CD14-positive monocyte (primary cell): ENCODE measurements at places on chromosomes 11 and 22.

GRCh38 chr22:27474112-27474571 lies 327.4 kb downstream of the MN1 start:
- no peak for DNase-seq

- peak; percentile 89 for DNase-seq
Observed at GRCh38 chr22:43928468-43928867, 4.9 kb downstream of the PNPLA3 start.

DNA sequence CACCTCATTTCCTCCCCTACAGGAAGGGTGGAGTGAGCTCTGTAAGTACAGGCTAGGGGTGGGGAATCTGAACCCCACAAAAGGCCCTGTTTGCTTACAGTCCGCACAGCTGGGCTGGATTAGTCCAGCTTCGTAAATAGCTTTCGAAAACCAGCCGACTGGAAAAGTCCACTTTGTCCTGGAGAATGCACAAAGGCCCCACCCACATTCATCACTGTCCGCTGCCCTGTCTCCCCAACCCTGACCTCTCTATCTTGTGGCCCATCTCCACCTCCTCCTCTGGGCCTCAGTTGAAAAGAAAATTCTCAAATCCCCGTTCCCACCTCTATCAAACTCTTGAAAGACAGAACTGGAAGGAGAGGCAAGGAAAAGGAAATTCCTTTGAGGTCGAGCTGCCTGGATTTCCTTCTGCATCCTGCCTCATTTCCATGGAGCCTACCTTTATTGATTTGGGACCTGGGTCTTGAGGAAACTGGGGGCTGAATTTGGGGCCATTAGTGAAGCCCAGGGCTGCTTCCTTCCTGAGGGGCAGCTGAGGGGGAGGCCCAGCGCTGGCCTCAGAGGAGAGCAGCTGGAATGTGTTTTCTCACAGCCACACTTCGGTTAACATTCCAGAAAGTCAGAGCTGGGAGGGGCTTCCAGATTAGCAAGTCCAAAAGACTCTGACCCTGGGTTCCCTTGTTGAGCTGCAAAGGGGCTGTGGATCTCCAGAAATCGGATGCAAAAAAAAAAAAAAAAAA lies 147.6 kb downstream of the FBXO7 start:
- DNase-seq: no peak

GRCh38 chr11:4848908-4849532 lies at the start of gene OR51S1:
Gene OR51S1, minus strand, starts transcription at chr11:4849208. Its CDS starts 0 bp downstream, at chr11:4849208.
- DNase-seq: no peak

GRCh38 chr11:132264616-132265015 lies 894.2 kb downstream of the NTM start:
- no peak for DNase-seq

GRCh38 chr22:39576027-39576426 lies 5.5 kb downstream of the CACNA1I start:
- no peak for DNase-seq

- no peak for DNase-seq
Observed at GRCh38 chr22:46024136-46024840, 47.3 kb upstream of the WNT7B start.

DNA sequence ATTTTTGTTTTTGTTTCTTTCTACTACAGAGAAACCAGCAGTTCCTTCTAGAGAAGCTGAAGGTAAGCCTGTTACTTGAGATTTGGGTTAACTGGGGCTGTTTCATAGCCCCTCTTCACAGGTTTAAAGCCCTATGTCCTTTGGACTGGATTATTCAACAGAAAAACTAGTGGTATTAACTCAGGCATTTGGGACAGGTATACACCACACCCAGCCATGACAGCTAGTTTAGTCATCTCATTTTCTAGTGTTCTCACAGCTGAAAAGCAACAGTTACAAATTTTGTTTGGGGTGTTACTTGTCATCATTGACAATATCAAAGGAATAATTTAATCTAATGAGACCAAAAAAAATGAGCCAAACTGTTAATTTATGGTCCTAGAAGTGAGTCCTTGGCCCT lies 14.0 kb downstream of the LAYN start:
- DNase-seq: no peak

- DNase-seq: no peak
Observed at GRCh38 chr22:27754247-27754887, 47.2 kb downstream of the MN1 start.

- DNase-seq: peak; percentile 18
Observed at GRCh38 chr11:74611369-74611861, 19.0 kb downstream of the POLD3 start.

DNA sequence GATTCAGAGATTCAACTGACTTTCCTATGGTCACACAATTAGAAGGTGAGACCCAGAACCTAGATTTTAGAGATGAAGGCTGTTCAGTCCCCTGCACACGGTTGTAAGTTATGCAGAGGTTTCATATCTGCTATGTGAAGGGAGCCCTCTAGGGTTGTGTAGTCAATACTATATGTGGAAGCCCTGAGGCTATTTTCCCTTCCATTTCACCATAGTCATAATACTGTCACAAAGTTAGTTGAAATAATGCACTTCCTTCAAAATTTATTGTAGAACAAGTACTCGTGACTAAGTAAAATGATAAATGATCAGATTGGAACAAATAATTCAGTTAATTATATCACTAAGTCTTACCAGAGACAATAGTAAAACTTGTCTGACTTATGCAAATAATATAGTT lies 48.8 kb downstream of the ENDOD1 start:
- no peak for DNase-seq

DNA sequence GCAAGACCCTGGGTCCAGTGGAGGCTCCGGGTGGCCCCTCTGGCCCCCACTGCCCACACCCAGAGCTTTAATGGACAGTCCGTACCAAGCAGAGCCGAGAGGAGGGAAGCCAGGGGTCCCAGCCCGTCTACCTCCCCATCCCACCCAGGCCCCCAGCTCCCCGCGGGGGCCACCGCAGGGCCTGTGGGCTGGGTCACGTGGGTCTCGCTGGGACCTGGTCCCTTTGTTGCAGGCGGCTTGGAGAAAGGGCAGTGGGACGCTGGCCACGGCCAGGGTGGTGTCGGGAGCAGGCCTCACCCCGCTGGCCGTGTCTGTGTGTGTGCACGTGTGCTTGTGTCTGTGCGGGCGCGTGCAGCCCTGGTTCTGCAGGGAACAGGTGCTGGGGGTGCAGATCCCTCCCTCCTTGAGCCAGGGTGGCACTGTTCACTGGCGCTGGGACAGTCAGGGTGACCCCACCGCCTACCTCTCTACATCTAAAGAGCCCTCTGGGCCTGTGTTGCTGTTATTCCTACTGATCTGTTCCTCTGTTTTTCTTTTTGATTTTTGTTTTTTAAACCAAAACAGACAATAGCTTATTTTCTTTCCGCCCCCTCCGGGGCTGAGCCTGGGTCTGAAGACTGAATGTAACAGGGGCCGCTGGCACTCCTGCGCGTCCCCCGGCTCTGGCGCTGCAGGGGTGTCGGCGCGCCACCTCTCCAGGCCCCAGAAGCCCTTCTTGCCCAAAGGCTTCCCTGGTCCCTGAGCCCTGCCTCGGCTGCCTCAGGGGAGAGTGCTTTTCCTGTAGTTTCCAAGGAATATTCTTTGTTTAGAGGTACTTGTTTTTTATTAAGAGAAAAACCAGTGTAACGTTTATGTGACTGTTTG lies 20.1 kb upstream of the TMEM191C start:
- DNase-seq: no peak

GRCh38 chr22:35590634-35591295 lies 26.4 kb downstream of the MB start:
- DNase-seq: peak; percentile 7

GRCh38 chr11:120462825-120463224 lies 48.7 kb upstream of the GRIK4 start:
- no peak for DNase-seq
